Mesothelial cell of epicardium (in vitro differentiated cells): ENCODE measurements at places on chromosomes 5 and 9. TPM values are rescaled to one million over a fixed set of nuclear protein-coding genes. Genes with fewer than 3 reads are reported as not detected.

The KLF4 gene
- total RNA-seq = 14.7 to 18.0 TPM (median 17.0 TPM) in 3 replicates

GRCh38 chr5:142222225-142222865 is 102.5 kb downstream of the SPRY4 start:
- H3K36me3 ChIP-seq = no peaks in the 10 kb centered on the region
- H3K27me3 ChIP-seq = no peaks in the 10 kb centered on the region
- no peak for DNase-seq
- H3K4me1 ChIP-seq = peaks cover 16% of the 10 kb centered on the region

GRCh38 chr5:151338734-151339133 is 8.6 kb downstream of the SLC36A2 start:
- H3K36me3 ChIP-seq = no peaks in the 10 kb centered on the region
- no peak for DNase-seq
- no peak overlapping the region for H3K27ac ChIP-seq
- no peak overlapping the region for H3K4me3 ChIP-seq

DNA sequence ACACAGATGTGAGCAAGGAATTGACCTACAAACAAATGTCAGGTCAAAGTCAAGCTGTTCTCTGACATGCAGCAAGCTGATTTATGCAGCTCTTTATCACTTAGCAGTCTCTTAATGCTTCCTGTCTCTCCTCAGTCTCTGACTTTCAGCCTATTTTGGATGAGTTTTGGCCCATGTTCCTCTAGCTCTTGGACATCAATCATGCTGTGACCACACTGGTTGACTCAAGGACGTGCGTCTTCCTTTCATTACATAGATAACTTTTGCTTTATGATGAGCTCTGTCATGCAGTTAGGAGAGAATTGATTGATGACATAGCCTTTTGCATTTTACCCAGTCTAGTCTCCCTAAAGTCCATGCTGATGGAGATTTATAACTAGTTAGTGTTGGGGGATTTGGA is 9.4 kb upstream of the REEP5 start:
- no peaks in the 10 kb centered on the region for H3K36me3 ChIP-seq
- DNase-seq = no peak

DNA sequence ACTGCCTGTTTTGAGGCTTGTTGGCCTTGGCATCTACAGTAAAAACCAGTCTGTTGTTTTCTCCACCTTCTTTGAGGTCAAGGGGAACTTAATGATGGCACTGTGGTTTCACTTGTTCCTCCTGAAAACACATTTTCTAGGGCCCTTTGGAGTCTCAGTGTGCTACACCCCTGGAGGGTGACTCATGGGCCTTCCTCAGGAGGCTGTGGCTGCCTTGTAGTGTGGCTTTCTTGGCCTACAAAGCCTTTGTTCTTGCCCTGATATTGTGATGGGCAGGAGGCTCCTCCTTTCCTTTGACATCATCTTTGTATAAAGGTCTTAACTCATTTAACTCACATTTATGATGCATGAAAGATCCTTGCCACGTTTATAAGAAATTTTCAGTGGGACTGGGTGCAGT is 56.3 kb upstream of the GPBP1 start:
- H3K27me3 ChIP-seq = no peaks in the 10 kb centered on the region
- no peak overlapping the region for H3K27ac ChIP-seq
- no peaks in the 10 kb centered on the region for H3K36me3 ChIP-seq

GRCh38 chr5:125293223-125293622 is 546.8 kb upstream of the ZNF608 start:
- no peaks in the 10 kb centered on the region for H3K36me3 ChIP-seq
- DNase-seq = no peak
- H3K4me3 ChIP-seq = no peak overlapping the region
- H3K27ac ChIP-seq = no peak overlapping the region
- no peaks in the 10 kb centered on the region for H3K27me3 ChIP-seq
- peaks cover 24% of the 10 kb centered on the region for H3K4me1 ChIP-seq
